Subcutaneous adipose tissue (tissue), 4 donors: ENCODE measurements at places on chromosomes 2 and 18. TPM values are rescaled to one million over a fixed set of nuclear protein-coding genes. Genes with fewer than 3 reads are reported as not detected.

NLRC4 gene
- total RNA-seq, result 6.8 TPM

CCT4 gene
- 79.0 TPM for total RNA-seq

HOXD1 gene
- 0.38 TPM for total RNA-seq

NYAP2 gene
- total RNA-seq, result not detected

GCG gene
- not detected for total RNA-seq

CEP192 gene
- 20.5 TPM for total RNA-seq

MTCL1 gene
- 5.9 TPM for total RNA-seq

AFF3 gene
- total RNA-seq, result 5.5 TPM

CNTNAP5 gene
- total RNA-seq, result not detected

RND3 gene
- total RNA-seq, result 58.6 TPM

IL37 gene
- not detected for total RNA-seq

CD207 gene
- total RNA-seq, result not detected

AAMP gene
- total RNA-seq, result 143 TPM

BCL2 gene
- total RNA-seq, result 82.5 TPM

PSMA8 gene
- not detected for total RNA-seq

ALPI gene
- total RNA-seq, result not detected

MALT1 gene
- total RNA-seq, result 26.0 TPM

SERTAD2 gene
- total RNA-seq, result 17.5 TPM

CAVIN2 gene
- 41.0 TPM for total RNA-seq
